ENCODE measurements at places on chromosomes 12 and 14.

GRCh38 chr12:20604408-20605067 lies 90.6 kb upstream of the SLCO1C1 start:
- no peak for DNase-seq

GRCh38 chr12:122743895-122744525 lies 8.6 kb upstream of the DENR start:
- no peak for DNase-seq

DNA sequence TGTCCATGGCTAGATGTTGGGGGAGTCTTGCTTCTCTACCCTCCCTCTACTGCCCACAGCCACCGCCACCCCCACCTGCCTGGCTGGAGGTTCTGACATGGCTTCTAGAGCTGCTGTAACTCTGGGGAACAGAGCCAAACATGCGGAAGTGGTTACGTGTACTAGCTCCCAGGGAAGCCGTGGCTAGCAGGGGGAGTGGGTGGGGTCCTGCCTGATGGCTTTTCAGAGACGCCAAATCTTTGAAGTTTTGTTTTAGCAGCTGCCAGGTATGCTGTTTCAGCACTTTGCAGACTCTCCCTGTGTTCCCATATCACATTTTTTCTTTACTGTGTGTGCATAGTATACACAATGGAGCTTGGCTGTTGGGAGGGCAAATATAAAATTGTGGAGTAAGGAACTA lies 150.3 kb downstream of the TGFB3 start:
- DNase-seq = no peak

DNA sequence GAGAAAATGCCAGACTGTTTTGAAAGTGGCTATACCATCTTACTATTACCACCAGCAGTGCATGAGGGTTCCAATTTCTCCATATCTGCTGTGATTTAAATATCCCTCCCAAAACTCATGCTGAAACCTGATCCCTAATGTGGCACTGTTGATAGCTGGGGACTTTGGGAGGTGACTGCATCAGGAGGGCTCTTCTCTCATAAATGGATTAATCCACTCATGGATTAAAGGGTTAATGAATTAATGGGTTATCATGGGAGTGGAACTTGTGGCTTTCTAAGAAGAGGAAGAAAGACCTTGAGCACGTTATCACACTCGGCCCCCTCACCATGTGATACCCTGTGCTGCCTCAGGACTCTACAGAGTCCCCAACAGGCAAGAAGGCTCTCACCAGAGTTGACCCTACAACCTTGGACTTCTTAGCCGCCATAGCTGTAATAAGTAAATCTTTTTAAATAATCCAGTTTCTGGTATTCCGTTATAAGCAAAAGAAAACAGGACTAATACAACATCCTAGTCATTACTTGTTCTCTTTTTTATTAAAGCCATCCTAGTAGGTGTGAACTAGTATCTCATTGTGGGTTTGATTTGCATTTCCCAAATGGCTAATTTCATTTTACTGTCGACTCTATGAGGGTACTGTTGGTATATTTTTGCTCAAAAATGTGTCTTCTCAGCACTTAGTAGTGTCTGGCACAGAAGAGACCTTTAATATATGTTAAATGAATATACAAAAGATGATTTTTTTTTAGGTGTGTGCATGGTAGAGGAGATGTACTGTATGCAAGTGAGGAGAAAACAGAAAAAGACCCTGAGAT lies 14.3 kb downstream of the PPP1R12A start:
- no peak for DNase-seq

GRCh38 chr14:26370115-26370514 lies 227.7 kb downstream of the NOVA1 start:
- DNase-seq = no peak

GRCh38 chr12:79302162-79302814 lies 388.5 kb downstream of the PAWR start:
- no peak for DNase-seq
